Cerebellar cortex (tissue), 1 donor: ENCODE measurements at places on chromosomes 7 and 10.
A peak's percentile ranks its signal among the peaks of the same experiment; 100 is the strongest.

DNA sequence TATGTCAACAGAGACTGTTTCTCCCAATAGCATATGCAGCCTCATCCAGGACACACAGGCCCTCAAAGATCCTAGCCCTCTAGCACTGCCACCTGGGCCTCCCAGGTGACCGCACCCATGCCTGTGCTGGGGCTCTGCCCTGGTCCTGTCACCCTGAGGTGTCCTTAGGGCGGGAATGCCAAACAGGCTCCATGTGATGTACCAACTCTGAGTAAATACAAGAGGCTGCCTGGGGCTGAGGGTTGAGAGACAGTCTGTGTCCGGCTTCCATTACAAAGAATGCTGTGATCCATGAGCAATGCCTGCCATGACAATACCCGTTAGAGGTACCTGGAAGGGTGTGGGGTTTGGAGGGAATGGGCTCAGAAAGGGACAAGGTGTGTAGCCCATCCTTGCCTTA lies 83.0 kb upstream of the KAT6B start:
- DNase-seq: no peak

GRCh38 chr7:114930829-114931655 lies 9.1 kb downstream of the MDFIC start:
- DNase-seq: no peak

DNA sequence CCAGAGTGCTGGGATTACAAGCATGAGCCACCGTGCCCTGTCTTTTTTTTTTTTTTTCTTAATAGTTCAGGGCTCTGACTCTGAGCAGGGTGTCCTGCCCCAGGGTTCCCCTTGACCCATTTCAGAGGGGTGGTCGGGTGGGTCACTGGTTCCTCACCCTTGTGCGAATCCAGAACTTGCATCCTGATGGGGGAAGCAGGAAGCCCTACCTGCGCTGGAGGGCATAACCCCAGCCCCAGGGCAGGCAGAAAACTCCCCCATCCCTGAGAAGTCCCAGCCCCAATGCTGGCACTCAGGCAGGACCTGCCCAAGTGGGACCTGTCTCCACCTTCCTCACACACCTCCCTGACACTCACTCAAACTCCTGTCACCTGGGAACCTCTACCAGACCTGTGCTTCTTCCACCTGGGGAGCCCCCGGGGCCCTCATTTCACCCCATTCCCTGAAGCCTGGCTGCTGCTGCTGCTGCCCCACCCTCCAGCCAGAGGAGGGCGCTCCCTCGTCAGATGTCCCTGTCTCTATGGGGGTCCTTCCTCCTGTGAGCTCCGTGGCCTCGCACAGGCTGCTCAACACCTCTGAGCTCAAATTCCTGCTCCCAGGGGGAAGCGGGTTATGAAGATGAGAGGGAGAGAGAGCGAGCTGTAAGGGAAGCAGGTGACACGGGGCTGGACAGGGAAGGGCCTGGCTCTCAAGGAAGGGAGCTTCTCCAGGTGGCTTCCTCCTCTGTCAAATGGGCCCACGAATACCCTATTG lies 15.1 kb upstream of the ZNF273 start:
- DNase-seq: peak; percentile 36

GRCh38 chr10:132707776-132708171 lies 78.2 kb downstream of the NKX6-2 start:
- no peak for DNase-seq

DNA sequence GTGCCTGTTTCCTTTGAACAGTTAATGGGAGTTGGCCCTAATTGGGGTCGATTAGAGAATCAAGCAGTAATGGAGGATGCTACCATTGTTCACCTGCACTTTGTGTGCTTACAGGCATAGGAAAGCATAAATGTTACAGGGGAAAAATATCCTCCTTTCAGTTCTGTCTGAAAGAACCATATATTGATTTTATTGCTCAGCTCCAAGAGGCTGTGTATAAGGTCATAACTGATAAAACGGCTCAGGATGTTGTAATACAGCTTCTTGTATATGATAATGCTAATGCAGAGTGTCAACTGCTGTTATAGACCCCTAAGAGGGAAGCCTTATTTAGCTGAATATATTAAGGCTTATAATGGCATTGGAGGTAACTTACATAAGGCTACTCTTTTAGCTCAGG lies 32.9 kb upstream of the AKR1C2 start:
- no peak for DNase-seq

- no peak for DNase-seq
These were observed 155.6 kb upstream of the YAE1 start for GRCh38 chr7:39410582-39410981.

DNA sequence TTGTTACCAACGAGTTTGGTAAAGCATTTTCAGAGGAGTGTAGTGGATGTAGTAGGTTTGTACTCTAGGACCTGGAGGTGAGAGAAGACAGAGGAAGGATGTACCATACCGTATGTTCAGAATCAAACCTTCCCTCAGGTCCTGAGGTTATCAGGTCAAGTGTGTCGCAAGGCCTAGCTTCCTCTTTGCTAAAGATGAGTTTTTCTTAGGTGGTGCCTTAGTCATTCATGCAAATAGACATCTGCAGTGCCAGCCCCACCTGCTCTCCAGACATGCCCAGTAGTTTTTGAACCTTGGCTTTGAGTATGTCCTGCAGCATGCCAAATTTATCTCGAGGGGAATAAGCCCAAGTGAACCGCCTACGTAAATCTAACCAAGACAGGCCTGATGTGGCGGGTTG lies 71.3 kb downstream of the HDAC9 start:
- DNase-seq: no peak

- no peak for DNase-seq
These were observed 15.2 kb upstream of the C10orf67 start for GRCh38 chr10:23359692-23360380.

DNA sequence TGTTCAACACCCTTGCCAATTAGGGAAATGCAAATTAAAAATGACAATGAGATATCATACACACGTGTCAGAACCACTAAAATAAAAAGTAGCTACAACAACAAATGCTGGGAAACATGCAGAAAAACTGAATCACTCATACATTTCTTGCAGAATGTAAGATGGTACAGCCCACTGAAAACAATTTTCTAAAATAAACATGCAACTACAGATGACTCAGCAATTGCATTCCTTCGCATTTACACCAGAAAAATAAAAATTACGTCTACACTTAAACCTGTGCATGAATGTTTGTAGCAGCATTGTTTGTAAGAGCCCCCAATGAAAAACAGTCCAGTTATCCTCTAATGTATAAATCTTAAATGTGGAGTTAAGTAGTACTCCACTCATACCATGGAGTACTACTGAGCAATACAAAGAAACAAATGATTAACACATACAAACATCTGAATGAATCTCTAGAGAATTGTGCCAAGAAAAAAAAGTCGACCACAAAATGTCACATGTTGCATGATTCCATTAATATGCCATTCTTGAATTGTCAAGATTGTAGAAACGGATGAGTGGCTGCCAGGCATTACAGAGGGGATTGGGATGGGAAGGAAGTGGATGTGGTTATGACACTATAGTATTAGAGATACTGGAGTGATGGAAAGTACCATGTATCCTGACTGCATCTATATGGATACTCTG lies 134.6 kb upstream of the NPSR1 start:
- DNase-seq: no peak

DNA sequence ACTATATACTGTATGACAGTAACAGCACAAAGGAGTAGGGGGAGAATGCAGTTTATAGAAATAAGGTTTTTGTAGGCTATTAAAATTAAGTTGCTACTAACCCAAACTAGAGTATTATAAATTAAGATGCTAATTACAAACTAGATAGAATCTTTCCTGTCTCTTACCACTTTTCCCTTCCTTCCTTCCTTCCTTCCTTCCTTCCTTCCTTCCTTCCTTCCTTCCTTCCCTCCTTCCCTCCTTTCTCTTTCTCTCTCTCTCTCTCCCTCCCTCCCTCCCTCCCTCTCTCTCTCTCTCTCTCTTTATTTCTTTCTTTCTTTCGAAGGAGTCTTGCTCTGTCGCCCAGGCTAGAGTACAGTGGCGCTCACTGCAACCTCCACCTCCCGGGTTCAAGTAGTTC lies 36.4 kb upstream of the BRAF start:
- no peak for DNase-seq

GRCh38 chr10:114914560-114914959 lies 23.4 kb upstream of the TRUB1 start:
- no peak for DNase-seq

GRCh38 chr10:44513591-44513990 lies 128.7 kb upstream of the CXCL12 start:
- no peak for DNase-seq

- DNase-seq: no peak
These were observed 4.2 kb downstream of the C10orf67 start for GRCh38 chr10:23340354-23340753.

DNA sequence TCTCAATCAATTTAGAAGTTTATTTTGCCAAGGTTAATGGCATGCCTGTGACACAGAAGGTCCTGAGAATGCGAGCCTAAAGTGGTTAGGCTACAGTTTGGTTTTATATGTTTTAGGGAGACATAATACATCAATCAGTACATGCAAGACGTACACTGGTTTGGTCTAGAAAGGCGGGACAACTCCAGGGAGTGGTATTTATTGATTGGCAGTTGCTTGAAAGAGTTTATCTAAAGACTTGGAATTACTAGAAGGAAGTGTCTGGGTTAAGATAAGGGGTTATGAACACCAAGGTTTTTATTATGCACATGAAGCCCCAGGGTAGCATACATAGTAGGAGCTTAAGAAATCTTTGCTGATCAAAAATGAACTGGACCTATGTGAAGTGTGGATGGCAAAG lies 21.5 kb downstream of the NPVF start:
- DNase-seq: no peak

GRCh38 chr10:104873161-104873560 lies 232.1 kb downstream of the SORCS3 start:
- no peak for DNase-seq
